ENCODE measurements at places on chromosomes 12 and 14.

DNA sequence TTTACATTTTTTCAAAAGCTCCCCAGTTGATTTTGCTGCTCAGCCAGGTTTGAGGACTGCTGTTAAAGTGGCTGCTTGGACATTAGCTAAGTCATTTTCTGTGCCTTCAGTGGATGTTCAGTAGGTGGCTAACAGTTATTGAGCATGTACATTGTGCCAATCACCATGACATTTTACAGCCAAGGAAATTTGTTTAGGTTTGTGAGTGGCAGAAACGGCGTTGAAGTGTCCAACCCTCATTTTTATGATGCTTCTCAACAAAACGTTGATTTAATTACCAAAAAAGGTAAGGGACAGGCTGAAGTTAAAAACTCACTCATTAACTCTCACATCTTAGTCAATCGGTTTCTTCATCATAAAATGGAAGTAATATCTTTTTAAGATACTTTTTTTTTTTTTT lies 37.0 kb upstream of the LRIG3 start:
- DNase-seq: no peak

DNA sequence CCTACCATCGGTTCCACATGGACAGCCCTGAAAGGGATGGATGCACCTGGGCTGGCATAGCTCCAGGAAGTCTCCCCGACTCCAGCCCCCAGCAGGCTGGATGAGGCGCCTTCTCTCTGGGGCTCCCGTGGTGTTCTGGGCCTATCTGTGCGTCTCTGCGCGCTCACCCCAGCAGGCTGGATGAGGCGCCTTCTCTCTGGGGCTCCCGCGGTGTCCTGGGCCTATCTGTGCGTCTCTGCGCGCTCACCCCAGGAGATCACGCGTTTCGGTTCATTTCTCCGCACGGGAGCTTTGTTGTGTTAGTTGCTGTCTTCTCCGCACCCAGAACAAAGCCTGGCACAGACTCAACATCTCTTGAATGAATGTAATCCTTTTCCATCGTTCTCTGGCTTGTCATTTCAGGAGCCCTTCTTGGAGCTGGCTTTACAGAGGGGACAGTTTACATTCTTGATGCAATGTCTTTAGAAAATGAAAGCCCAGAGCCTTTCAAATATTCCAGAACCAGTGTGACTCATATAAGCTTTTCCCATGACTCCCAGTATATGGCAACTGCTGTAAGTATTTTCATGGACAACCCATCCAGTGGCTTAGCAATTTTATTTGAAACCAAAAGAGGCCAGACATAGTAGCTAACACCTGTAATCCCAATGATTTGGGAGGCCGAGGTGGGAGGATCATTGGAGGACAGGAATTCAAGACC lies 40.3 kb downstream of the CFAP251 start:
- no peak for DNase-seq

DNA sequence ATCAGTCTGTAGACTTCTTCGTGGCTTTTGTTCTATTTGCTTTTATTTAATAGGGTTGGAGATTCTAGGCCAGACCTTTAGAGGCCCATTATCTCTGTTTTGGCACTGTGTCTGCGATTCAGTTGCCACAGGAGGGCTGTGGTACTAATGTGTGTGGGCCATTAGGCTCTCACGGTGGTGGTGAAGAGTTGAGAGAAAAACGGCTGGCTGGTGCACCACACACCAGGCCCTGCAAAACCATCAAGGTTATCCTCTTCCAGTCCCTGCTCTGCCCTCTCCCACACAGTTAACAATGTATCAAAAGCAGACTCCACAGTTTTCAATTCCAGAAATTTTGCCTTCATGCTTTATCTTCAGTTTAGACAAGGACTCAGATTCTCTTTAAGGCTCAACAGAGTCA lies 97.7 kb downstream of the MYF5 start:
- DNase-seq: no peak

DNA sequence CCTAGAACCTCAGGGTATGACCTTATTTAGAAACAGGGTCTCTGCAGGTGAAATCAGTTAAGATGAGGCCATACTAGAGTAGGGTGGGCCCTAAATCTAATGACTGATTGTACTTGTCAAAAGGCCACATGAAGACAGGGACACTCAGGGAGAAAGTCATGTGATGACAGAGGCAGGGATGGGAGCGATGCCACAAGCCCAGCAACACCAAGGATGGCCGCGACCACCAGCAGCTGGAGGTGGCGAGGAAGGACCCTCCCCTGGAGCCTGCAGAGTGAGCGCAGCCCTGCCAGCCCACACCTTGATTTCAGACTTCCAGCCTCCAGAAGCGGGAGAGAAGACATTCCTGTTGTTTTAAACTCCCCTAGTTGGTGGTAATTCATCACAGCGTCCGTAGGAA lies 199.9 kb downstream of the PHETA1 start:
- no peak for DNase-seq

- no peak for DNase-seq
Observed at GRCh38 chr12:25768151-25768550, 190.3 kb upstream of the RASSF8 start.

GRCh38 chr14:61591862-61592261 lies 103.5 kb upstream of the HIF1A start:
- peak; percentile 18 for DNase-seq

- no peak for DNase-seq
Observed at GRCh38 chr14:75627406-75627805, 33.3 kb downstream of the ERG28 start.

- DNase-seq: no peak
Observed at GRCh38 chr14:91383439-91383838, 34.2 kb downstream of the CCDC88C start.

DNA sequence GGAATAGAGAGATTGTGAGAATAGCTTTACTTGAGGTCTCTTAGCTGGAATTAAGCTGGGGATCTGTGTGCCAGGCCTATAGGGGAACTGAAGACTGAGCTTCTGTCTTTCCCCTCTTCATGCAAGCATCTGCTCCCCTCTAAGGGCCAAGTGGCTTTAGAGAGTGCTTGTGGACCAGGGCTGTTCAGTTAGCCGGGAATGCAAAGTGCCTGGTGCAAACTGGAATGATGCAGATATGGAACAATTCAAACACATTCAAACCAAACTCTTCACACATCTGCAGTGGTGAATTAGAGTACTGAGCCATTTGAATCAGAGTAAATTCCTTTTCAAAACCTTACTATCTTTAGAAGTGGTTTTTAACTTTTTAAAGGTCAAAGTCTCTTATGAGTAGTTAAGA lies 99.0 kb downstream of the LIN7A start:
- DNase-seq: no peak

DNA sequence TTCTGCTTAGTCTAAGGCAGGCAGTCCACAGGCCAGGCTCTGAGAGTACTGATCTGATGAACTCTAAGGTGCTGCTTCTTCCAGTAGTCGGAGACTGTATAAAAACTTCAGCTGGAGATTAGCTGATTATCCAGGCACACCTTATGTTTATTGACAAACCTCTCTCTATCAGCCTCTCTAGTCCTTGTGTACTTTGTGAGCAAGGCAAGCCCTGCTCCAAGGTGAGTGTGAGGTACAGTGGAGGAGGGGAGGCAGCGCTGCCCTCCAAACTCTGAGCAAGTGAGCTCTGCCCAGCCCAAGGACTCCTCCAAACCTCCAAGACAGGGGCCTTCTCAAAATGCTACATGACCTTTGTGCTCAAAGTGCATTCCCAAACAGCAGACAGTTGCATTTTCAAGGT lies 95.9 kb upstream of the CDKN3 start:
- no peak for DNase-seq

- DNase-seq: peak; percentile 99
Observed at GRCh38 chr14:31229638-31230572, 22.3 kb upstream of the HECTD1 start.

All from NB4 (cell line).